ENCODE measurements at places on chromosomes 16 and 17.

GRCh38 chr17:47717979-47718621 lies 14.9 kb upstream of the TBX21 start:
- DNase-seq: no peak

GRCh38 chr16:21600031-21600773 lies 825 bp downstream of the METTL9 start:
- no peak for DNase-seq

GRCh38 chr17:21351366-21352065 lies 24.6 kb upstream of the KCNJ12 start:
- no peak for DNase-seq

- DNase-seq: no peak
These were observed 43.4 kb downstream of the KSR1 start for GRCh38 chr17:27499451-27500265.

- no peak for DNase-seq
These were observed 3.5 kb downstream of the MEFV start for GRCh38 chr16:3252967-3253366.

Data from activated naive CD4-positive, alpha-beta T cell (primary cell).